ENCODE measurements at places on chromosomes 6 and 20. TPM values are rescaled to one million over a fixed set of nuclear protein-coding genes. Genes with fewer than 3 reads are reported as not detected.

Gene PIGT
- total RNA-seq = 59.3 TPM

Gene HMGCLL1
- total RNA-seq = not detected

Gene SNTA1
- 17.2 TPM for total RNA-seq

Gene QKI
- total RNA-seq = 127 TPM

Gene SPTLC3
- 18.5 TPM for total RNA-seq

Gene DYNLT1
- total RNA-seq = 125 TPM

Gene TRIM10
- not detected for total RNA-seq

Gene EPHA7
- under 0.01 TPM for total RNA-seq

Gene MUCL3
- total RNA-seq = not detected

Gene OR11A1
- not detected for total RNA-seq

Gene DEFB132
- not detected for total RNA-seq

Gene CCN6
- total RNA-seq = not detected

Gene PRIM2
- 16.1 TPM for total RNA-seq

Gene SLC26A8
- total RNA-seq = not detected

Gene RBBP8NL
- 2.4 TPM for total RNA-seq
